ENCODE measurements at places on chromosomes 1 and 21.
A peak's percentile ranks its signal among the peaks of the same experiment; 100 is the strongest.

- no peak for DNase-seq
Observed at GRCh38 chr21:44006656-44007055, 5.5 kb upstream of the TRAPPC10 start.

GRCh38 chr1:182387566-182387965 lies 4.0 kb downstream of the GLUL start:
- no peak for DNase-seq

GRCh38 chr1:229620876-229621275 lies 5.0 kb downstream of the TAF5L start:
- DNase-seq: no peak

GRCh38 chr1:16677552-16678431 lies 11.0 kb upstream of the RNU1-3 start:
- DNase-seq: peak; percentile 73

GRCh38 chr1:79355090-79355489 lies 348.6 kb upstream of the ADGRL4 start:
- DNase-seq: no peak

DNA sequence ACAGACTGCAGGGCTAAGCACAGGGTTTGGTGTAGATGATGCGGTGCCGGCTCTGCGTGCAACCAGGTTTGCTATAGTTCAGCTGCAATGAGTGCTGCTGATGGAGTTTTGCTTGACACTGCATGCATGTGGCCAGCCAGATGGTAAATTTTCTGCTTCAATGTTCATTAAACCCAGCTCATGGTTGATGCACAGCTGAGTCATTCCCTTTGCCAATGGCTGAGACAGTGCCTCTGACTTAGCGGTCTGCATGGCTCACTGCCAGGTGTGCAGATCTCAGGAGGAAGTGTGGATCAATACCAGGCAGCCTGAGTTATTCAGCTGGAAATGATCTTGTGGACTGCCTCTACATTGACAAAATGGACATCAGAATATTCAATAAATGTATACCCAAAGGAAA lies 172.7 kb upstream of the ZP4 start:
- no peak for DNase-seq

GRCh38 chr1:3222042-3222692 lies 153.2 kb downstream of the PRDM16 start:
- peak; percentile 25 for DNase-seq

DNA sequence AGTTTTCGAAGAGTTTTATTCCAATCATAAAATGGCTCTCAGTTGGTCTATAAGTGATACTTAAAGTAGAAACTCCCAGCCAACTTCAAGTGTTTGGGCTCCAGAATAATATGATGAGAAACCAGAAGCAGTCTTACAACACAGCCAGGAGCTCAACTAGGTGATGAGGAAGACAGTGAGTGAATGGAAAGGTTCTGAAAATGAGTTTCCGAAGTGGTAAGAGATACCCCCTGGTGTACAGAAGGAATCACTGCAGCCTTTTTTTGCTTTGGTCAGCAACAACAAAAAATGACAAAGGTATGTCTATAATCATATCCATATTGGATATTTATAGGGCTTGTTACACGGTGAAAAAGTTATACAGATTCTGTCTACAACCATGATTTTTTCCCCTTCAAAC lies 16.5 kb downstream of the KRTAP19-1 start:
- no peak for DNase-seq

- DNase-seq: no peak
Observed at GRCh38 chr21:15301014-15301413, 236.2 kb upstream of the NRIP1 start.

GRCh38 chr1:177476676-177477075 lies 305.9 kb downstream of the BRINP2 start:
- DNase-seq: no peak

DNA sequence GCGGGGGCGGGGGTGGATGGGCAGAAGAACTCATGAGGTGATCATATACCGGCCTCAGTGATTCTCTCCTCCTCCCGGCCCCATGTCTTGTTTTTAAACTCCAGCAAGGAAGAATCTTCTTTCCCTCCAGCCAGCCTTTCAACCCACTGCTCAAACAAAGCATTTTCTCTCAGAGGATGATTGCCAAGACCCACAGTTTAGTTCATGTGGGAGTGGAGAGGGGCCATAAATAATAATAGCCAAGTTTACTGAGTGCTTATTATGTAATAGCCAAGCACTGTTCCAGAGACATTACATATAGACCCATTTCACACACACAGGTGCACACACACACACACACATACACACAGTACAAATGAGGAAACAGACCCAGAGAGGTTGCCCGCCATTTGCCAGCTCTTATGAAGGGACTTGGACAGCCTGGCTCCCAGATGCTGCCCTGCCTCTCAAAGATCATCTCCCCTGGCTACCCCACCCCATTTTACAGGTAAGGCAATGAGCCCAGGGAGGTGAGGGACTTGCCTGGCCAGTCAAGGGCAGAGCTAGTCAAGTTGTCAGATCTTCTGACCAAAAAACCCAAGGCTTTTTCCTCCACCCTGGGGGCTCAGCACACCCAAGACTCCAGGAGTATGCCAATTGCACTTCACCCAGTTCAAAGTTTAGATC lies 18.0 kb upstream of the BCAR3 start:
- DNase-seq: no peak

DNA sequence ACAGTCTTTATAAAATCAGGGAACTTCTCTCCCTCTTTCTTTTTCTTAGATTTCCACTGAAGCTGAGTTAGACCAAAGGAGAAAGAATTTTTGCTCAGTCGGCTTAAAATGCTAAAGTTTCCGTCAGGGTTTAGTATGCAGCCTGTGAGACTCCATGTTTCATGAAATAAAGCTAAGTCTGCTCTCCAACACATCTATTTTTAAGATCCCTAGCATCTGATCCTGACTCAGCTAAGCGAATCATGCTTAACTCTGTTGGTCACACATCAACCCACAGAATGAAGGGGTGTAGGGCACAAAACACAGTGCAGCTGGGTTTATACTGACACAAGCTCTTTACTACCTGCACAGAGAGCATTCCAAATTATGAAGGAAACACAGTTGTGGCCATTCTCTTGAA lies 102.4 kb upstream of the ZNF281 start:
- DNase-seq: no peak

- DNase-seq: no peak
Observed at GRCh38 chr1:32186077-32186476, 6.6 kb downstream of the TXLNA start.
